ENCODE measurements at places on chromosomes 12 and 14.

- DNase-seq = no peak
These were observed 214.3 kb downstream of the DPF3 start for GRCh38 chr14:72679536-72680151.

DNA sequence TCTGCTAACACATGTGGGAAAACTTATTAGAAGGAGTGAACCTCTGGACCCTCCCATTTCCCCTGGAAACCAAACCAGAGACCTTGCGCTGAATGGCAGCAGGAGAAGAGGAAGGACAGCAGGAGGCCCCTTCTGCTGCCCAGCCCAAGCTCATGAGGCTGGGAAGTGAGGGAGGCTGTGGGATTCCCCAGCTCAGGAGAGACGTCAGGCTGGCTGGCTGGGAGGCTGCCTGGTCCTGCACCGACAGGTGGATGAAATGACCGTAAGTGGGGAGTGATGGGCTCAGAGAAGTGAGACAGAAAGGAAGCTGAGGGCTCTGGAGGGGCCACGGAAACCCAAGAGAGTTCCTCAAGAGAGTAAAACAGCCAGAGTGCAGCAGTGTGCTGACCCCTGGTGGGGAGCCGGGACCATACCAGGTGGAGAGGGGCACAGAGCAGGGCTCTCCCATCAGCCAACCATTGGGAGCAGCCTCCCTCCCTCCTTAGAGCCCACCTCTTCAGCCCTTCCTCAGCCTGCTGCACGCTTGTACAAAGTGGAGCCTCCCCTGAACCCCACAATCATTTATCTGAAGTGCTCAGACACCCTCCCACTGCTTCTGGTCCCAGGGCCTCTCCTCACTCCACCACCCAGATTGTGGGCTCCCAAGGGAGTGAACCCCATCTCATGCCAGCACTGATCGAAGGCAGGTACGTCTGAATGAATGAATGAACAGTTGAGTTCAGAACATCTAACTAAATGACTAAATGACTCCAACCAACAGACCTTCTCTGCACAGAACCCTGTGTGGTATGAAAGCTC is 14.0 kb downstream of the TAMALIN start:
- DNase-seq = no peak

GRCh38 chr12:9149372-9149771 is 33.7 kb upstream of the A2M start:
- no peak for DNase-seq

GRCh38 chr14:61498811-61499210 is 177.4 kb downstream of the PRKCH start:
- no peak for DNase-seq

DNA sequence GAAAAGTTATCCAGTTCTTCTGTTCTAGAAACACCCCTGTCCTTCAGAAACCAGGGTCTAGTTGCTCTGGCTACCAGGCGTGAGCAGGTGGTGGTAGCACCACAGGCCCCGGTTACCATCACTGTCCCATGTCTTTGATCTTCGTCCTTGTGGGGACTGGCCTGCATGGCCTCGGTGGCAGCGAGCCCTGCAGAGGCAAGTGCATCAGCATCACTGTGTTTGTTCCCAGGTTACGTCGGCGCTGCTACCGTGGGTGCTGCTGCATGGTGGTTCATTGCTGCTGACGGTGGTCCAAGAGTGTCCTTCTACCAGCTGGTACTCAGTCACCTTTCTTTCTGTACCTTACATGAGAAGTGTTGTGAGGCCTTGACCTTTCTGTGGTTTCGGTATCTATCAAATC is 58.9 kb downstream of the ANAPC7 start:
- no peak for DNase-seq

- no peak for DNase-seq
These were observed 48.3 kb downstream of the NPAS3 start for GRCh38 chr14:32986791-32987540.

- DNase-seq = no peak
These were observed 30.5 kb upstream of the PLEKHG3 start for GRCh38 chr14:64673748-64674147.

GRCh38 chr14:94676495-94677185 is 64.4 kb downstream of the SERPINA3 start:
- no peak for DNase-seq

All from activated CD4-positive, alpha-beta T cell treated with anti-CD3 and anti-CD28 coated beads, Interleukin-2, amount 50 U/mL, for 24 hours (primary cell).